ENCODE measurements at places on chromosomes 3 and 15.

DNA sequence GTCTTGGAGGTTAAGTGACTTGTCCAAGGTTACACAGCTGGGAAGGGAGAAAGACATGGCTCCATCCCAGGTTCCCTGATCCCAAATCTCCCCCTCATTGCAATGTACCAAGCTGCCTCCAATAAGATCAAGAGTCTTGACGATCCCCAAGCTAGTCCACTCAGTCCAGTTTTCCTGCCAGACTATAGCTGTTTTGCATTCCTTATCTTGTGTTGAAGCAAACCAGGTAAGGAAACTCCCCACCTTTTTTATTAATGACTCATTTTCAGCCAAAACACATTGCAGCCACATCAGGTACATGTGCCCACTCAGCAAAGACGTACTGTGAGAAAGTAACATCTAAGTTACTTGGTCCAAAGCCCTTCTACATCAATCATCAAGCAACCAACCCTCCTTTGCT is 41.9 kb downstream of the LIPC start:
- DNase-seq: no peak

DNA sequence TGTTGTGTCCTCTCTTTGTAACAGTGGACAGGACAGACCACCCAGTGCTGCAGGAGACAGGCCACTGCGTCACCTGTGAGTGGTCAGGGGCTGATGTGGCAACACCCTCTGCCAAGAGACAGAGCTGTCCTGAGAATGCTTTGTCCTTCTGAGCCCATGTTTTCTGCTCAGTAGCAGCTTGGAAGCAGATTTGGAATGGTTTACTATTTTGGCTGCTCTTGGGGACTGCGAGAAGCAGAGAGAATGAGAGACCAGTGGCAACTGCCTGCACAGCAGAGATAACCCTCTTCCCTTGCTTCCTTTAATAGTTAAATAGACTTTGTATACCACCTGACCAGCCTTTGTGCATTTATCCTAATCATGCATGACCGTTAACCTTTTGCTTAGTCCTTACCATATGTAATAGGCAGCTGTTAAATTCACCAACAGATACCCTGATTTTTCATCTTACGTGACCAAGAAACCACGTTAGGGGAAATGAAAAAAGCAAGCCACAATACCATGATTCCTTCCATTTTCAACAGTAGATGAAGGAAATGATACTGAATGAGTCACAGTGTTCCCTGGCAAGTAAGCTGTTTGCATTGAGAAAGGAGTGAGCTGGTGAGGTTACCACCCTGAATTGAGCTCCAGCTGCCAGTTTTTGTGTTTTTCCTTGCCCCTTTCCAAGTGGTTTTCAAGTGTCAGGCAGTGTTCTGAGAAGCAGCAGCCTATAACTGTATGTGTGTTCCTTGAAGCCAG is 35.5 kb downstream of the B3GALNT1 start:
- DNase-seq: no peak

GRCh38 chr3:106945435-106945834 is 431.8 kb upstream of the CCDC54 start:
- DNase-seq: no peak

DNA sequence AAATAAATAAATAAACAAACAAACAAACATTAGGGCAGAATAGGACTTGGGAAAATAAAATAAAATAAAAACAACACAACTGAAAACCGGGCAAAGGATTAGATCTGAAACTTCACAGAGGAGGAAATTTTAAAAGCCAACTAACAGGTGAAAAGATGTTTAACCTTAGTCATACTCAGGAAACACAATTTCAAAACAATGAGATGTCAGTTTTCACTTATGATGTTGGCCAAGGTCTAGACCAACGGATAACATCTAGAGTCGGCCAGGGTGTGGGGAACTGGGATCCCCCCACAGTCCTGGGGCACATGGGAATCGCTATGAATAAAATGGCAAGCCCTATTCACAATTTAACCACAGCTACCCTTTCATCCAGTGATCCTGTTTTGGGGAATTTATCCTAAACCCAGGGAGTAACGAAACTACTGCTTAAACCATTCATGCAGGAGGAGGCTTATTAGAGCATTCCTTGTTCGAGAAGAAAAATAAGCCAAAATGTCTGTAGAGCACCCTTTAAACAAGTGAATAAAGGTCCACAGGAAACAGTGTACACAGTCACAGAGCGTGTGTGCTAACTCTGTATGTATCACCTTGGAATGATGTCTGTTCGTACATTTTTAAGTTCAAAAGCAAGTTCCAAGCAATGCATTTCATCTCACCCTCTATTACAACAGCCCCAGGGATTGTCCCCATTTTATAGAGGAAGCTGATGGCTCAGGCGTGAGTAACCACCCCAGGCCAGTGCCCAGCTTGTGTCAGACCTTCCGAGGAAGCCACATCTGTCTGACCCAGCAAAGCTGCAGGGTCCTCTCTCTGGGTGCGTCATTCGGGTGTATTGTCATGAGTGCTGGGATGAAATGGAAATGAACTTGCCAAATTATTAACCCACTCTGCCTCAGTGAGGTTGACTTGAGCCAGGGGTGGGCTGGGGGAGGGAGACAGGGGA is 6.3 kb upstream of the ANPEP start:
- DNase-seq: no peak

DNA sequence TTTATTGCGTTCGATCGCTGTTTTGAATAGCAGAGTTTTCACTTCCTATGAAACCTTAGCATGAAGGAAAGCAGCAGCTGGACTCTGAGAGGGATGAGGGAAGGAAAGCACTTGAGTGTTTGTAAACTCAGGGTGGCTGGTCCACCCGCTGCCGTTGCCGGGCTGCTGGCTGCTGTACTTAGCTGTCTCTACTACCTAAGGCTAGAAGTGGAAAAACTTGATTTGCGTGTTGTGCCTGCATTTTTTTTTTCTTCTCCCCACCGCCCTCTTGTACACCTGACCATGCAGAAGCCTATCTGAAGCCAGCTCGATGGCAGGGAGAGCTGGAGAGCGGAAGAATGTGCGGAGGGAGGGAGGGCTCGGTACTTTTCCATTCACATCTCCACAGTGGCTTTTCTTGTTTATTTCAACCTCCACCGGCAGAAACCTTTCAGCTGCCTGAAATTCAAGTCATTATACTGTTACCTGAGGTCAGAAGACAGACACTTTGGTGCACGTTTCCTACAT is 4.8 kb upstream of the BCL6 start:
- no peak for DNase-seq

- DNase-seq: no peak
Measured at GRCh38 chr3:137360531-137361201, 402.9 kb downstream of the IL20RB start.

- no peak for DNase-seq
Measured at GRCh38 chr3:13425689-13426088, 5.6 kb upstream of the NUP210 start.

DNA sequence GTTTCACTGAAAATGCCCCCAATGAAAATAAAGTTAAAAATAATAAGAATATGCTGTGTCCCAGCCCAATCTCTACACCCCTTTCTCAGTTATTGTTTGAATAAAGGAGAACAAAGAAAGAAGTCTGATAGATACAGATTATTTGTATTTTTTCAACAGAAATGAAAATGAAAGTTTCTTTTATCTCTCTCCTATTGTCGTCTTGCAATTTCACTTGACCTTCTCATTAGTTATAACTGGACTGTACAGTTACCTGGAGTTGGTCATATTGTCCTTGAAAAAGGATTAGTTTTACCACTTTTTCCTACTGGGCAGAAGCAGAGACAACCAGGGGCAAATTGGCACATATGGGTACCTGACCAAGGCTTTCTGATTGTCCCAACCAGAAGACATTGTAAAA is 440.0 kb downstream of the PDCD6IP start:
- no peak for DNase-seq

GRCh38 chr15:74826921-74827320 is 494 bp downstream of the CPLX3 start:
- no peak for DNase-seq

GRCh38 chr15:59764775-59765174 is 75.7 kb upstream of the BNIP2 start:
- DNase-seq: no peak
